ENCODE measurements at places on chromosomes 7 and 10. TPM values are rescaled to one million over a fixed set of nuclear protein-coding genes. Genes with fewer than 3 reads are reported as not detected.

GRCh38 chr7:27073076-27073475 is 22.7 kb downstream of the HOXA1 start:
- DNase-seq: no peak

GRCh38 chr10:123755061-123755460 is 88.9 kb downstream of the GPR26 start:
- no peak for DNase-seq

- no peak for DNase-seq
These were observed 11.7 kb downstream of the TMEM254 start for GRCh38 chr10:80090121-80090520.

GRCh38 chr10:91944880-91945630 is 21.5 kb downstream of the BTAF1 start:
- DNase-seq: no peak

DNA sequence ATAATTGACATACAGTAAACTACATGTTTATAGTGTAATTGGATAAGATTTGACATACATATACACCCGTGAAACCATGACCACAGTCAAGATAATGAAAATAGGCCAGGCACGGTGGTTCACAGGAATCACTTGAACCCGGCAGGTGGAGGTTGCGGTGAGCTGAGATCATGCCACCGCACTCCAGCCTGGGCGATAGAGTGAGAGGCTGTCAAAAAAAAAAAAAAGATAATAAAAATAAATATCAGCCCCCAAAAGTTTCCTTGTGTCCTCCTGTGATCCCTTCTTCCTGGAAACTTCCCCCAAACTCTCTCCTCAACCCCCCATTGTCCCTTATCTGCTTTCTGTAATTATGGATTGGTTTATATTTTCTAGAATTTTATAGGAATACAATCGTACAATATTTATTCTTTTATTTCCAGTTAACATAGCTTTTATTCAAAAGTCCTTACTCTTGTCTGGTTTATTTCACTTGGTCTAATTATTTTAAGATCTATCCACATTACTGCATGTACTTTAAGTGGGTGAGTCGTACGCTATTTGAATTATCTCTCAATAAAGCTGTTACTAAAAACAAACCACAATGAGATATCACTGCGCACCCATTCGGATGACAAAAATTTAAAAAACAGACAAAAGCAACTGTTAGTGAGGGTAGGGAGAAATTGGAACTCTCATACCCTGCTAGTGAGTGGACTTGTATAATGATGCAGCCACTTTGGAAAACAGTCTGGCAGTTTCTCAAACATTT is 30.1 kb upstream of the TNPO3 start:
- DNase-seq: no peak

- DNase-seq: no peak
These were observed 85.6 kb upstream of the FGFR2 start for GRCh38 chr10:121683816-121684215.

DNA sequence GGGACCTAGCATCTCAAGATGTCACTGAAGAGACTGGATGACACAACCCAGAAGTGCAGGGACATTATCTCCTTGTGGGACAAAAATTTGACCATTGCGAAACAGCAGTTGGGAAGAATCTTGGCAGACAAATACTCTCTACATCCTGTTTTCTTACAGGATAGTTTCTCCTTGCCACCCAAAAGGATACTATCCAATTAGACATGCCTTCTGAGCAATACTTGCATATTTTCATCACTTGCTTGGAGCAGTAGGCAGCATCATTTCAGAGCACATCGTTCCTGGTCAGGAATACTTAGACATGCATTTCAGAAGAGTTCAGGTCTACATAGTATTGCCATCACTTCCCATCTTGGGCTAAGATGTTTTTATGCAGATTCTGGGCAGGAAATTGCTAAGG is 56.8 kb downstream of the FAS start:
- DNase-seq: no peak

GRCh38 chr10:60390224-60390626 is 550 bp upstream of the ANK3 start:
- no peak for DNase-seq

DNA sequence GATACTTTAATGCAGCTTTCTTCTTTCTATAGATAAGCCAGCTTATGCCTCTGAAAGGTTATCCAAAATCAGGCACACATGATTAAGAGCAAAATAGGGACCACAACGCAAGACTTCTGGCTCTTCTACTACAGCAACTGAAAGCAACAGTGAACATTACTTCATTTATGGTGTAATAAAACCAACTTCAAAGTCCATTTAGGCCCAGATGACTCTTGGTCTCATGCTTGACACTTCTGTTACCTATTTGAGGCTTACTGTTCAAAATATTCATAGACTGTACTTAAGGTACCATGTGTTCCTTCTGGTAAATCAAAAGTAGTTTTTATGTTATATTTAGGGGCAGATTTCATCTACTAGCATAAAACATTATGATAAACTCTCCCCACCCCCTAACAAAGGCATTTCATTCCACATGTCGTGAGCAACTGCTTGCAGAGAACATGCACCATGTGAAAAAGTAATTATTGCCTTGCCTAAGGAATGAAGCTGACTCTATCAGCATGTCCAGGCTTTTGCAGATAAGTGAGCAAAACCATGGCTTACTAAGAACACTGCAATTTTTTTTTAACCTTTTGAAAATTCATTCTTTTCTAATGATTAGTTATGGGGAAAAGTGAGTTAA is 154.9 kb upstream of the ITGB1 start:
- DNase-seq: no peak

DNA sequence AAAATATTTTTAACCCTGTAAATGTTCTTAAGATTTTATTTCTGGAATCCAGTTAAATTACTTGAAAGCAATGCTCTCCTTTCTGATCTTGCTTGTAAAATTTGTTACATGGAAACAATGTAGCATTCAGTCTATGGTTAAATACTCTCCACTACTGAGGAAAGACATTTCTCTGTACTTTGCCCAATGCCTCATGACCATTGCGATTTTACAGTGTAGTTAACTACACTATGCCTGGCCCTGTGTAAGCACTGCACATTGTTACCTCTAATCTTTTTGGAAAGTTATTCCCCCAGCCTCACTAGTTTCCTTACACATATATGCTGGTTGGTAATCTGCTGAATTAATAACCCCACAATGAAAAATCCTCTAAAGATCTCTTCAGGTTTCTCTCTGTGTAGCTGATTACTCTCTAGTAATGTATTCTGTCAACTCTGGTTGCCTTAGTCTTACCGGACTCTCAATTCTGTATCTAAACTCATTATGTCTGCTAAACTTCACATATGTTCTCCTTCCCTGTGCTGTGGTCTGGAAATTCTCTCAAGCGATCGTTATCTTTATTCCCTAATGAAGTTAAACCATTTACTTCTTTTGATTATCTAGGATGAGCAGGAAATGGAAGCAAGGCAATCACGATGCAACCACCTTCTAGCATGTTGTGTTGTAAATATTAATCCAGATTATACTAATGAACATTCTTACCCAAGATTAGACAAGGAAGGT is 58.7 kb upstream of the TMEM106B start:
- no peak for DNase-seq

The ADAP1 gene
- polyA plus RNA-seq: 8.6 TPM

The MYO3A gene
- polyA plus RNA-seq: 3.9 TPM
